Stimulated activated CD4-positive, alpha-beta T cell treated with anti-CD3 and anti-CD28 coated beads, Interleukin-15, amount 100 ng/mL, for 48 hours (primary cell): ENCODE measurements at places on chromosomes 1 and 21.

- no peak for DNase-seq
Observed at GRCh38 chr1:206686478-206687249, 2.0 kb downstream of the MAPKAPK2 start.

GRCh38 chr1:114152508-114153260, 985 bp downstream of the SYT6 start:
- no peak for DNase-seq

GRCh38 chr21:45911806-45912325, 69.7 kb upstream of the COL6A1 start:
- DNase-seq: no peak

DNA sequence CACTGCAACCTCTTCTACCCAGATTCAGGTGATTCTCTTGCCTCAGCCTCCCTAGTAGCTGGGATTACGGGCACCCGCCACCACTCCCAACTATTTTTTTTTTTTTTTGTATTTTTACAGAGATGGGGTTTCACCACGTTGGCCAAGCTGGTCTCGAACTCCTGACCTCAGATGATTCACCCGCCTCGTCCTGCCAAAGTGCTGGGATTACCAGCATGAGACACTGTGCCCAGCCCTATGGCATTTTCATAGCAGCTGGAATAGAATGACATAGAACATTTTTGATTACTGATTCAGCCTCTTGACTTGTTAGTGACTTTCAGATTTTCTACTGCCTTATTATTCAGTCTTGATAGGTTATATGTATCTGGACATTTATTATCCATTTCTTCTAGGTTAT, 1046.2 kb downstream of the AMY1C start:
- DNase-seq: no peak

GRCh38 chr1:25873120-25873519, 2.4 kb downstream of the PAQR7 start:
- DNase-seq: no peak

DNA sequence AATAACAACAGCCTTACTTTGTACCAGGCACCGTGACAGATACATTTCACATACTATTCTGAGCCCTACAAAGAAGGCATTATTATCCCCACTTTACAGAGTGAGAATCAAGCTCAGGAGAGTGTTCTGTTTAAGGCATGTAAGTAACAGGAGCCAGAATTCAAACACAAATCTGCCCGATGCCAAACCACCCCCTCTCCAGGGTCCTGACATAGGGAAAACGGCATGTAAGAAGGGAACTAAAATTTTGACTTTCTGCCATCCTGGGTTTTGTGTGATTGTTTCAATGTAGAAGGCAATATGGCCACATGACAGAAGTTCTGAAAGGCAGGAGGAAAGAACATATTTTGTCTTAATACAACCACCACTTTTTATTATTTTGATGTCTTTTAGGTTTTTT, 5.5 kb downstream of the FUCA1 start:
- DNase-seq: no peak

DNA sequence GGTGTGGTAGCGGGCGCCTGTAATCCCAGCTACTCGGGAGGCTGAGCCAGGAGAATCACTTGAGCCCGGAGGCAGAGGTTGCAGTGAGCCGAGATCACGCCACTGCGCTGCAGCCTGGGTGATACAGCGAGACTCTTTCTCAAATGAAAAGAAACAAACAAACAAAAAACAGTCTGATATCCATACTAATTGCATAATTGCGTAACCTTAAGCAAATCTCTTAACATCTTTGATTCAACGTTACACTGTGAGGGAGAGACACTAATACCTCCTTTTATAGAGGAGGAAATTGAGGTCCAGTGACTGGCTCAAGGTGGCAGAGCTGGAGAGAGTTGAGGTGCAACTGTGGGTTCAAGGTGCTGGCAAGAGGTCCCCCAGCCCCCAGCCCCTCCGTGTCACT, 12.6 kb upstream of the COX20 start:
- DNase-seq: no peak

- no peak for DNase-seq
Observed at GRCh38 chr1:9201401-9202239, 33.0 kb upstream of the H6PD start.

- no peak for DNase-seq
Observed at GRCh38 chr1:161066694-161067093, 3.0 kb downstream of the ARHGAP30 start.

DNA sequence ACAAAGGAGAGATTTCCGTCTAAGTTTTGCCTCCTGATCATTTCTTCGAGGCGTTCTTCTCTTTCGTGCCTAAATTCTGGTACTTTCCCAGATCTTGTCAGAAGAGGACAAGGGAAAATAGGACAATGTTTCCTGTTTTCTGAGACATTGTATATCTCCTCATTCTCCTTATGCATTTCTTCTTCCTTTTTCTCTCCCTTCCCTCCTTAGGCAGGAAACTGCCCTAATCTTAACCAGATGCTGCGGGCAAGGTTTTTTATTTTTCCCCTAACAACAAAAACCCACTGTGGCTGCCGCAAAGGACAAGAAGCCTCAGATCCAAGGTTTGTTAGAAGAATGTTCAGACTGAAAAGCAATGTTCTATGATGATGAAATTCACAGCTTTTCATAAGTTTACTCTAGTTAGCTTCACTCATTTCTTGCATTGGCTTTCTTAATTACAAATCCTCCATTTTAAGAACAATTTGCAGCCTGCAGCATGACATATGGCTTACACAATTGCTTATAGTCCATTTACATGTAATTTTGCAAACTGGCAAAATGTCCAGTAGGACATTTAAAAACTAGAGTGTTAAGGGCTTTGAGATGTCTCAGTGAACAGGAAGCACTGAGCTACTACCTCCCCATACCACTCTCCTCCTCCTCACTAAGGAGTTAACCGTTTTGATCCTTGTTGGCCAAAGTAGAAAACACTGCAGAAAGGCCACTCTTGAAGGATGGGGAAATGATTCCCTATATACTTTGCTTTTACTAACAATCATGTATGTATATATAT, 624 bp downstream of the CTSK start:
- DNase-seq: no peak

GRCh38 chr1:2151911-2152310, 42.7 kb downstream of the FAAP20 start:
- no peak for DNase-seq

- DNase-seq: no peak
Observed at GRCh38 chr1:97929874-97930851, 9.3 kb upstream of the DPYD start.

- DNase-seq: no peak
Observed at GRCh38 chr1:208387908-208388811, 144.0 kb upstream of the PLXNA2 start.

DNA sequence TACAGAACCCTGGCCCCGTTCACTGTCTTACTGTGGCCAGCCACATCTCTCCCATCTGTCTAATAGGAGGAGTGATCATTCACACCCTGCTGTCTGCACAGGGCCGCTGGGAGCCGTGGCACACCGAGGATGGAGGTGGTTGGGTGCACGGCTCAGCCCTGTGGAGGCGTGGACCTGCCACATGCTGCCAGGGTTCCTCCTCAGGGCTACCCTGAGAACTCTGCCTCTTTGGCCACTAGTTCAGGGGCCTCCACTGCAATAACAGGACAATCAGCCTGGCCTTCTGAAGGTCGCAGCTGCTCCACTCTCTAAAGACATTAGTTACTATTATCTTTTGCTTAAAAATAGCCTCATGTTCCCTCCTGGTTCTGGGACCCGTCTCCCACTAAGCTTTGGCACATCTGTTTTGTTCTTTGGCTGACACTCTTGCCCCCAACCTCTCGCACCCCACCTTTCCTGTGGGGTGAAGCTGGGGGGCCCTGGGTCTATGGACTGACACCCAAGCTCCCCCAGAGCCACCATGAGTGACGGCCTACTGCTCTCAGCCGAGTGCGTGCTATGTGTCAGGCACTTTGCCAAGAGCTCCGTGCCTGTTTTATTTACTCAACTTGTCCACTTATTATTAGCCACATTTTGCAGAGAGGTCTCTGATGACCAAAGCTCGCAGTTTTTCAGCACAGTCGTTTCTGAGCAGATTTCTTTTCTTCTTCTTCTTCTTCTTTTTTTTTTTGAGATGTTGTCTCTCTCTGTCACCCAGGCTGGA, 66.3 kb downstream of the ARHGEF10L start:
- DNase-seq: no peak

DNA sequence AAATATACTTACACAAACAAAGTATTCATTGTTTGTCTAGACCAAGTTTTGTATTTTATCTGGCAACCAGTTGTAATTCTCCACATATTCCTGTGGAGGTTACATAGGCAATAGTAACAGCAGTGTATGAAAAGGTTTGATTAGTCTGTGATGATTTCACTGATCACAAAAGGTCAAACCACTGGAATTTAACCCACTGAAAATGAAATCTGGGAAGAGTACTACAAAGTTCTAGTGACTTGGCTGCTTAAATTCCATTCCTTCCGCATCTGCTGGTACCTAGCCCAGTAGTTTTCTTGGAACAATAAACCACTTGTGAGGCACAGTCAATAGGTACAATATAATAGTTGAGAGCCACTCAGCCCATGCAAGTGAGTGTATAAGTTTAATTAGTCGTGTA, 205.4 kb downstream of the NFIA start:
- no peak for DNase-seq

DNA sequence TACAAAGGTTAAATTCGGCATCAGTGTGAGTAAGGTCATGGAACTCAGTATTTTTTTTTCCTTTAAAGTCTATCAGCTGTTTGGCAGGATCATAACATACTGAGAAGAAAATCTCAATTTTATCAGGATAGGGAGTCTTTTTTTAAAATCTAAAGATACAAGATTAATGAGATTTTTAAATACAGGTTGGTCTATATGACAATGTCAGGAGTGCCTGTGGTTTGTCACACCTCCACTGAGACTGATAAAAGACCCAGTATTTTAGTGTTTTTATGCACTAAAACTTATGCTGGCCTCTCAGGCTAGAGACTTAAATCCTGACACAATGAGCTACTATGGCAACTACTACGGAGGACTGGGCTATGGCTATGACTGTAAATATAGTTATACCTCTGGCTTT, at the start of gene KRTAP20-3:
Gene KRTAP20-3 (plus strand): TSS at position 301 of the 400 bp plus-strand sequence.
- no peak for DNase-seq

- DNase-seq: no peak
Observed at GRCh38 chr1:151693057-151693651, 23.4 kb downstream of the CELF3 start.

DNA sequence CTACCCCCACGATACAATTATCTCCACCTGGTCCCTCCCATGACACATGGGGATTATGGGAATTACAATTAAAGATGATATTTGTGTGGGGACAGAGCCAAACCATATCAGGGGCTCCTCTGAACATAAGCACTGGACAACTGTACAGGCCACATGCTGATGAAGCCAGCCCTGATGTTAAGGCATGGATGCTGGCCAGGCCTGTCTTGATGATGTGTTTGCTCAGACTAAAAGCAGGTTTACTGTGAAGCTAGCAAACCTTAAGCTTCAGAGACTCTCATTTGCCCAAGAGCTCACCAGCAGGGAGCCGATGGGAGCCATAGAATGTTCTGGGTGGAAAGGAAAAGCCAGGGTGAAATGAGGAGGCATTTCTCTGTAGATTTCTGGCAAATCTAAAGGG, 135.3 kb upstream of the KCNK1 start:
- DNase-seq: no peak

- no peak for DNase-seq
Observed at GRCh38 chr1:185159966-185160365, 3.0 kb downstream of the SWT1 start.

GRCh38 chr1:37342736-37343135, 131.6 kb upstream of the ZC3H12A start:
- no peak for DNase-seq

DNA sequence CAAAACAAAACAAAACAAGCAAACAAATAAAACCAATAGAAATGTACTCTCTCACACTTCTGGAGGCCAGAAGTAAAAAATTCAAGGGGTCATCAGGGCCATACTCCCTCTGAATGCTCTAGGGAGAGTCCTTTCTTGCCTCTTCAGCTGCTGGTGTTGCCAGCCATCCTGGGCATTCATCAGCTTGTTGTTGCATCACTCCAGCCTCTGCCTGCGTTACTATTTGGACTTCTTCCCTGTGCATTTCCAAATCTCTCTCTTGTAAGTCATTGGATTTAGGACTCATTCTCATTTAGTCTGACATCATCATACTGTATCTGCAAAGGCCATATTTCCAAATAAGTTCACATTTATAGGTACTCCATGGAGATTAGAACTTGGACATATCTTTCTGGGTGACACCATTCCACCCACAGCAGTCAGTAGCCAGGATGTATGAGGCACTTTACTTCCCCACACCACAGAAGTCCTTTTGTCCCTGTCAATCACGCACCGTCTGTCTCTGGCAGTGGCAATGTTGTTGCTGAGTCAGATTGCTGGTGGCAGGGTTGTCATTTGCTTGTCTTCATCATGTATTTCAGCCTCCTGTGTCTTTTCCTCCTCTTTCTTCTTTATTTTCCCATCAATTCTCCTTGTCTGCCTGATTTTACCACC, 151.0 kb upstream of the KCNJ6 start:
- DNase-seq: no peak

GRCh38 chr1:182330303-182330702, 61.3 kb downstream of the GLUL start:
- no peak for DNase-seq

GRCh38 chr1:226946841-226947240, 6.7 kb downstream of the COQ8A start:
- no peak for DNase-seq

DNA sequence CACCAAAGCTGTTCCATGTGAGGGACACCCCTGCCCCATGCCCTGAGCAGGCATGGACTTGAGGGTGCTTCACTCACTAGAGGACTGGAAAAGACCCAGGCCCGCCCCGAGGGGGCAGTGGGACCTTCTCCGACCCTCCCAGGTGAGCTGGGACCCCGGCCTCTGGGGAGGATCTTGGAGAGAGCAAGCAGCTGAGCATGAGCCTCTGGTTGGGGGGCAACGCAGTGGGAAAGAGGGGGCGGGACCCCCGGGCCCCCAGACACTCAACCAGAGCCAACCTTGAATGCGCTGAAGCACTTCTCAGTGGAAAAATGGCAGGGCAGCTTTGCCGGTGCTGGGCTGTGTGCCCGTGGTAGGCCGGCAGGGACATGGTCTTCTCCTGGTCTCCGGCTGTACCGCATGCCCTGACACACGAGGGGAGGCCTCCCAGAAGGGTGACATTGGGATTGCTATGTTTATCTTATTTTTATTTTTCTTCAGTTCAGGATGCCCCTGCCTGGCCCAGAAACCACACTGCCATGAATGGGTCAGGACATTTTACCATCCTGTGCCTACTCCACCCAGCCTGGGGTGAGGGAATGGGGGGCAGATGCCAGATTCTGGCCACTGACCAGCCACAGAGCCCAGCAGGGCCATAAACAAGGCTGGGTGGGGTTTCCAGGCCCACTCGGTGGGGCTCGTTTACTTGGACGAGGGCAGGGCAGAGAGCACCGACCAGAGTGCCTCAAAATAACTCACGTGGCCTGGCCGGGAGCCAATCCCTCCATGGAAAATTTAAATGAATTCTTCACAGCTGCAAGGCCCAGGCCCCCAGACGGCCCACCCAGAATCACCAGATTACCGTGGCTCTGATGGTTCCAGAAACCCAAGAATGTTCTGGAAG, 17.2 kb upstream of the LAPTM5 start:
- DNase-seq: no peak
